ENCODE measurements at places on chromosomes 1 and 21.

DNA sequence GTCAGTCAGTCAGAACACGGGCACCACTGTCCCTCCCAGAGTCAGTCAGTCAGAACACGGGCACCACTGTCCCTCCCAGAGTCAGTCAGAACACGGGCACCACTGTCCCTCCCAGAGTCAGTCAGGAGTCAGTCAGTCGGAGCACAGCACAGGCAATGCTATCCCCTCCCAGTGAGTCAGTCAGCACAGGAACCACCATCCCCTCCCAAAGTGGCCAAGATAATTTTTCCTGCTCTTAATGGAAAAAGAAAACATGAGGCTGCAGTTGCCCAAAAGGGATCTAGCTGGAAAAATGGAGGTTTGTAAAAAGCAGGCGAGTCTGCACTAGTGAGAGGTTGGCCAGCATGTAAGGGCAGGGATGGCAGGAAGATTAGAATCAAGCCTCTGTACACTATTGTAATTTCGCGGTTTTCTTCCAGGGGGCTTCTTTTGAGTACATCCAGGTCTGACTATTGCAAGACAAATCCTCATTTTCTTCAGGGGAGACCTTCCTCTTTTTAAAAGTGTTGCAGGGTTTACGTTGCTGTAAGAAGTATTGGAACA, 213.8 kb downstream of the SIPA1L2 start:
- DNase-seq, result no peak

- no peak for DNase-seq
Observed at GRCh38 chr1:171990371-171990770, 149.1 kb downstream of the DNM3 start.

GRCh38 chr1:117639741-117640140, 33.9 kb downstream of the TENT5C start:
- DNase-seq, result no peak

DNA sequence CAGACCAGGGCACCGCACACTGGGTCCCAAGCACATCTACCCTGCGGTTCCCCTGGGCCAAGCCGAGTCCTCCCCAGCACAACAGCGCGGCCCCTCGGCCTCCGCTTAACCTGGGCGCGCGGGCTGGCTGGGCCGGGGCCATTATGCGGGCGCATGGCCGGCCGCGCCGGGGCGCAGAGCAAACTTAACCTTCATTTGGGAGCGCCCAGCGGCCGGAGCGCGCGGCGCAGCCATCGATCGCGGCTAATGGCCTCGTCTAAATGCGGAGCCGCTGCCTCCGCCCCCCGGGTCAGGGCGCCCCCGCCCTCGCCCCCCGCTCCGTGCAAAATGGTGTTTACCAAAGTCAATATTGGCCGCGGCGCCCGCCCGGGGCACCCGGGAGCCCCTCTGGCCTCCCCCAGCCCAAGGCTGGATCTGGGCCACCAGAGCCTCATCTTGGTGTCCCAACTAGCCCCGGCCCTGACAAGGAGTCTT, 272.1 kb downstream of the TRABD2B start:
- no peak for DNase-seq

- DNase-seq, result no peak
Observed at GRCh38 chr21:37208056-37208721, 58.9 kb downstream of the VPS26C start.

DNA sequence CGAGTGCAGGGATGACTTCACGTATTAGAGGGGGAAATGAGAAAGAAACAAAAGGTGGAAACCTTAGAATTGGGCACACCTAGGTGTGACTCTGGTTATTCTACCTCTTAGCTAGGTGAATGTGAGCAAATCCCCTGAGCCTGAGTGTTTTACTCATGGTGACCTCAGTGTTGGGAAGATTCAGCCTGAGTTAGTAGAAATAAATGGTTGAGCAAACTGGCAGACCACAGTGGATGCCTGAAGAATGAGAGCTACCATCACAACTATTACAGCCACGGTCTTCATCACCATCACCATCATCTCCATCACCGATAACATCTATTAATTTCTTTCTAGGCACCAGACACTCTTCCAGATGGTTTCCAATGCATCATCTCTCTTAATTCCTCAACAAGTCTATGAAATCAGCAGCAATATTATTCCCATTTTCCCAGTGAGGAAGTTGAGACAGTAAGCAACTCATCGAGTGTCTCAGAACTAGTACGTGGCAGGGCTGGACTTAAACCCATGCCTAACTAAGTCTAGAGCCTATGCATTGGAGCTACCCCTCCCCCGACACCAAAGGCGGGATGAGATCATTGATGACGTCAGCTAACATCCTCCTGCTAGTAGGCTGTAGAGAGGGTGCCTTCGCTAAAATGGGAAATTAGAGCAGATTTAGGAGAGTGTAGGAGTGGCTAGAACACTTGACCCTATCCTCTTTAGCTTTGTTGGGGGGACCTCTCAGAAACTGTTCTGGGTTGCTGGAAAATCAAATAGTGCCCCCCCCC, 7.9 kb upstream of the KAZN start:
- DNase-seq, result no peak

- no peak for DNase-seq
Observed at GRCh38 chr1:248834343-248834940, 3.6 kb upstream of the ZNF672 start.

- no peak for DNase-seq
Observed at GRCh38 chr1:228066891-228067654, 15.4 kb upstream of the ARF1 start.

GRCh38 chr1:216207154-216207553, 216.1 kb downstream of the USH2A start:
- DNase-seq, result no peak

DNA sequence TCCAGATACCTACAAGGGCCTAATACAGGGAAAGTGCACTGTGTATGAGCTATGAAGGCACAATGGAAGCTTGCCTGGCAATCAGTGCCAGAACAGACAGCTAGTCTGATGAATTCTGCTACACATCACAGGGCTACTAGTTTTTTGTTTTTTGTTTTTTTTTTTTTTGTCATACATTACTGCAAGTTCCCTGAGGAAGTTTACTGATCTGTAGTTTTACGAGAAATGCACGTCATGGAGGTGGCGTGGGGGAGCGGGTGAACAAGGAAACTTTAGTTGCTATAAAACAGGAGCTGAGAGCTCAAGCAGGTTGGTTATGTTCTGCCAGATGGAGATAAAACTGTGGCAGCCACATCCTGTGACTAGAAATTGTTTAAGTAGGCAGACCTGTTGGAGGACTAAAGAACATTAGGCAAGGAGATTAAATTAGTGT, 17.7 kb downstream of the PTPRC start:
- DNase-seq, result no peak

DNA sequence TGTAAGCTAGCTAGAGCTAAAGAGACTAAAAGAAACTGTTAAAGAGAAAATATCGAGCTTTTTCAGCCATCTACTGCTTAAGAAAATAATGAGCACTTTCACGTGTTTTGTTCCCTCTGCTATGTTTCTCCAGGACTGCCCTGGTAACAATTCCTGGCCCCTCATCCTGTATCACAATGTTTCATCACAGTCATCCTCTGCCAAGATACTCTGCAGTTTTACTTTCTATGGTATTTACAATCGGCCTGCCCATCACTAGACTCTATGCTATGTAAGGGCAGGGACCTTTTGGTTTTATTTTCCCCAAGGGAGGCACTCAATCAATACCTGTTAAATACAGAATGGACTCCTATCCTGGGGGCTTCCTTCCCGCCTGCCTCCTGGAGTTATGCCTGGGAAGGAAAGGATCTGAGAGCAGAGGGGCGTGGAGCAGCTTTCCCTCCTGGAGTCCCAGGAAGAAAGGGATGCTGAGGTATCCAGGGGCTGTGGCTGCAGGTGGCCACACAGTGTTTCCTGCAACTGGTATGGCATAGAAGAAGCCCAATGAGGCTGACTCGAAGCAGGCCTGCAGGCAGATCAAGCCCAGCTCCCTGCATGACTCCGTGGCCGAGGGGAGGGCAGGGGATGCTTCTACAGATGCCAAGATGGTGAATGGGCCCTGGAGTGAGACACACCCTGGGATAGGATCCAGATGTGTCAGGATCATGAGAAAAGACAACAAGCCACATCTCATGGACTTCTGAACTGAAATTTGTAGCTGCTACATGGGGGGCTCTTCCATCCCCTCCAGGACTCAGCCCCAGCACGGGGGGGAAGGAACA, 52.9 kb downstream of the MATN1 start:
- DNase-seq, result no peak

- DNase-seq, result no peak
Observed at GRCh38 chr1:160876311-160876710, 8.7 kb downstream of the ITLN1 start.

GRCh38 chr1:65434760-65435159, 14.3 kb downstream of the LEPR start:
- no peak for DNase-seq

- no peak for DNase-seq
Observed at GRCh38 chr1:221712776-221713431, 29.0 kb downstream of the DUSP10 start.

DNA sequence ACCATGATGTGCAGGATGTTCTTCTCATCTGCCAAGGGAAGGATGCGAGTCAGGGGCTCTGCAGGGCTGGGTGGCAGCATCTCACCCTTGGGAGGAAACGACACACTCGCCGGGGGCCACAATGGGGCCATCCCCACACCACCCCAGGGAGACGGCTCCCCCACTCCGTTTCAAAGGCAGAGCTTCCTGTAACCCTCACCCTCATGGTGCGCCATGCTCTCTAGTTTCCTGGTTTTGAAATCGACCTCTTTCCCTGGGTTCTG, 20.2 kb downstream of the RIPK4 start:
- DNase-seq, result no peak

DNA sequence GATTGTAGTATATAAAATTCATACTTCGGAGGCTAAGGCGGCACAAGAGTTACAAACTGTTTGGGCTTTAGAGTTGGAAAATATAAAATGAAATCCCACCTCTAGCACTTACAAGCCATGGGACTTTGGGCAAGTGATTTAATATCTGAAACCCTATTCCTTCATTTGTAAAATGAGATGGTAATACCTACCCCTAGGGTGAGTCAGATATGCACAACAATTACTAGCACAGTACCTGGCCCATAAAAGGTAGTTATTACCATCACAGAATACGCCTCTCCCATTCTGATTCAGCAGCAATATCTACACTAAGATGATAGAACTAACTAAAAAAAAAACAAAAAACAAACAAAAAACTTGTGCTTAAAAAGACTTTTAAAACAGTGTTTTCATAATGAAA, 3.5 kb downstream of the KLHL12 start:
- DNase-seq, result no peak

DNA sequence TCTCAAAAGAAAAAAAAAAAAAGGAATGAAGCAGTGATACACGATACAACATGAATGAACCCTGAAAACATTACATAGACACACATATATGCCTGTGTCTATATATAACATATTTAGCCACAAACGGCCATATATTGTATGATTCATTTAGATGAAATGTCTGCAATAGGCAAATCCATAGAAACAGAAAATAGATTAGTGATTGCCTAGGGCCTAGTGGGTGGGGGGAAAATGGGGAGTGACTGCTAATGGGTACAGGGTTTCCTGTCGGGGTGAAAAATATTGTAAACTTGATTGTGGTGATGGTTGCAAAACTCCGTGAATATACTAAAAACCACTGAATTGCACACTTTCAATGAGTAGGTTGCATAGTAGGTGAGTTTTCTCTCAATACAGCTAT, 6.0 kb upstream of the H6PD start:
- DNase-seq, result no peak

GRCh38 chr1:98480271-98480670, 181.2 kb upstream of the SNX7 start:
- no peak for DNase-seq

GRCh38 chr21:41183575-41183974, 15.6 kb downstream of the BACE2 start:
- DNase-seq, result no peak

GRCh38 chr1:22182715-22183114, 39.8 kb upstream of the WNT4 start:
- DNase-seq, result no peak

DNA sequence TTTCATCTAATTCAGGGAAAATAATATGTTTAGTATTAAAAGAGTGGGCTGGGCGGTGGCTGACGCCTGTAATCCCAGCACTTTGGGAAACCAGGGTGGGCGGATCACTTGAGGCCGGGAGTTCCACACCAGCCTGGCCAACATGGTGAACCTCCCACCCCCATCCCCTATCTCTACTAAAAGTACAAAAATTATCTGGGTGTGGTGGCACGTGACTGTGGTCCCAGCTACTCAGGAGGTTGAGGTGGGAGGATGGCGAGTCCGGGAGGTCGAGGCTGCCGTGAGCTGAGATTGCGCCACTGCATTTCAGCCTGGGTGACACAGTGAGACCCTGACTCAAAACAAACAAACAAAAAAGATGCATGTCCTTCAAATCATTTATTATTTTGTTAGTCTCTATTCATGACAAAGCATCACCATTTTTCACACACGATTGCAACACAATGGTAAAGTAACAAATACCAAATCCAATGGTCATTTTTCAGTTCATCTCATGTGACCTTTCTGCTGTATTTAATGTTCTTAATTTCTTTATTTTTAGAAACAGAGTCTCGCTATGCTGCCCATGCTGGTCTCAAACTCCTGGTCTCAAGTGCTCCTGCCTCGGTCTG, 1.0 kb downstream of the MSH4 start:
- DNase-seq, result no peak

DNA sequence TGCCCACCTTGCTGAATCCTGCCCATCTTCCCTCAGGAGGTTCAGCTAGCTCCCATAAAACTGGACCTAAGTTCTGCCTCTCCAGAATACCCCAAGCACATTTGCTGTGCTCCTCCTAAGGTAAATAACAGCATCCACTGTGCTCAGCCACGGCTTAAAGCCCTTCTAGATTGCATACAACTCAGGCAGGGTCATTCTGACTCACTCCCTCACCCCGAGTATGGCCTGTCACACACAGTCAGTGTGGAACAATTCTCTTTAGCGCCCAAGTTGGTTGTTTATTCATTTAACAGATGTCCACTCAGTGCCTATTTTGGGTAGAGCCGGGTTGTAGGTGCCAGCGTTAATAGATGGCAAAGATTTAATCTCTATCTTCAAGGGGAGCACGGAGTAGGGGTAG, 147.5 kb upstream of the EDN2 start:
- DNase-seq, result no peak

GRCh38 chr1:82562448-82562847, 761.7 kb downstream of the ADGRL2 start:
- DNase-seq, result no peak

GRCh38 chr1:4586611-4587160, 67.7 kb upstream of the AJAP1 start:
- no peak for DNase-seq

All from AG04450 (cell line).